ENCODE measurements at places on chromosomes 1 and 21. TPM values are rescaled to one million over a fixed set of nuclear protein-coding genes. Genes with fewer than 3 reads are reported as not detected.

DNA sequence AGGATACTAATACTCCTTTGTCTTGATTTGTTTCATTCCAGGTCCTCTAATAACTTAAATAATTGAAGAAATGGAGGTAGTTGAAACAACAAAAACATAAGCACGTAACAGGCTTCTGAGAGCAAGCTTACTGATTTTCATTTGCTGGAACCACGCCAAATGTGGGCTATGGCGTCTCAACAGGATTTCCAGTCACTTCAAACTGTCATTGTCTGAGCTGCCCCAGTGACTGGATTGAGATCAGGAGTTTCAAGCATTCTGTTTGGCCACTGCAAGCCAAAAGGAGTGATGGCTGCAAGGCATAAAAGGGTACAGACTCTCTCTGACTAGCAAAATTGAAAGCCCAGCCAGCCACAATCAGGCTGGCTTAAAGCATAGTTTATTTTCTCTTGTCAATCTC lies 289.9 kb downstream of the DPYD start:
- DNase-seq = no peak

DNA sequence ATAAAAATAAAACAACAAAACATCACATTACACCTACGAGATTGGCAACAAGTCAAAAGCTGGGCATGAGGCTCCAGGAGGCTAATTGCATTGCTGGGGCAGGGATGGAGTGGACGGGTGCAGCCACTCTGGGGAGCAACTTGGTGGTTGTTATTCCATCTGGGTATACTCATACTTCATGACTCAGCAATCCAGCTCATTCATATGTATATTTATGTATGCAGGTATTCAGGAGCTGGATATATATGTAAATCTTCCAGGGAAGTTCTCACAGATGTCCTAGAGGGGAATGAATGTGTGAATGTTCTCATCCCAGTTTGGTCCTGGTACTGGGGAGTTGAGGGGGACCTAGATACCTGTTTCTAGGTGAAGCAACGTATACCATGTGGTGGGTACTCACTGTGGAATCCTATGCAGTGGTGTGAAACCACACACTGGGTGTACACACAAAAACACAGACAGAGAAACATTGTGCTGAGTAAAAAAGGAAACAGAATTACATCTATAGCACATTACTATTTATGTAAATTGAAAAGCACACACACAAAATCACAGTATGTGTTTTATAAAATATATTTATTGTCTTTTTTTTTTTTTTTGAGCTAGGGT lies 79.7 kb upstream of the RAB4A start:
- no peak for DNase-seq

GRCh38 chr1:93617670-93618499 lies 63.8 kb downstream of the BCAR3 start:
- peak; percentile 94 for DNase-seq

DNA sequence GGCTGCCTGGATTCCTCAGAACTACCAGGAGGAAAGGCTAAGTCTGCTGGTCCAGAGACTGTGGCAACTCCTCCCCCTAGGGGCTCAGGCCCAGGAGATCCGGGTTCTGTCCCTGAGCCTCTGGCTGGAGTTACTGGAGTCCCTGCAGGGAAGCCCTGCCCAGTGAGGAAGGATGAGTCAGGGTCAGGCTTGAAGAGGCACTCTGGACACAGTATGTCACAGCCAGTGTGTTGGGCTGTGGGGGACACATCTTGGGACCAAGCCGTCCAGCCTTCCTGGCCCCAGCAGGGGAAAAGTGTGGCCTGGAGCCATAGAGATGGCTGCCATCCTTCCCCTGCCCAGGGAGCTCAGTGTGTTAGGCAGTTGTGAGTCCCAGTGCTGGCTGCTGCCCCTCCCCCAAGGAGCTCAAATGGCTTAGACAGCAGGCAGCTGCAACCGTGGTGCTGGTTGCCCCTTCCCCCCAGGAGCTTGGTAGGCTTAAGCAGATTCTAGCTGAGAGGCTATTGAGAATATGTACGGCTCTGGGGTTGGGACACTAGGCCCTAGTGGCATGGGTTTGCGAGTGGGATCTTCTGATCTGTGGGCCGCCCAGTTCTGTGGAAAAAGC lies 28.2 kb upstream of the RABGAP1L start:
- DNase-seq = no peak

- no peak for DNase-seq
Observed at GRCh38 chr1:62232871-62233278, 38.2 kb downstream of the L1TD1 start.

RSPH1 gene
- not detected for total RNA-seq

- no peak for DNase-seq
Observed at GRCh38 chr1:232306269-232306961, 323.5 kb downstream of the SIPA1L2 start.

DNA sequence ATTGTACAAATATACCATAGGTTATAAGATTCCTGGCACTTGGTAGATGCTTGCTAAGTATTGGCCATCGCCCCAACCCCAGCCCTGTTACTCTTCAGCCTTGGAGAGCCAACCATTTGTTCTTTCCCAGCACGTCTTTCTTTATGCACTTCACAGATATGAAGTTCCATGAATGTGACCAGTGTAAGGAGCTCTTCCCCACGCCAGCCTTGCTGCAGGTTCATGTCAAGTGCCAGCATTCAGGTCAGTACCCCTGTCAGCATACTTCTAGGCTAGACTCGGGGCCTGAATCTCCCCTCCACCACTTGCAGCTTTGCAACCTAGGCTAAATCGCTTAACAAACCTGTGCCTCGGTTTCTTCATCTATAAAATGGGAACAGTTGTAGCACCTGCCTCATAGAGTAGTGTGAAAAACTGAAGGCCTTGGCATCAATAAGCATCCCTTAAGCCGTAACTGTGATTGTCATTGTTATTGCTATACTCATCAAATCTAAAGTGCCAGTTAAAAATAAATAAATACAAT lies 41.0 kb upstream of the EPHA8 start:
- DNase-seq = no peak

TIAM1 gene
- total RNA-seq = 0.24 TPM

CFAP141 gene
- total RNA-seq = not detected

SPATA45 gene
- 0.86 TPM for total RNA-seq

DNA sequence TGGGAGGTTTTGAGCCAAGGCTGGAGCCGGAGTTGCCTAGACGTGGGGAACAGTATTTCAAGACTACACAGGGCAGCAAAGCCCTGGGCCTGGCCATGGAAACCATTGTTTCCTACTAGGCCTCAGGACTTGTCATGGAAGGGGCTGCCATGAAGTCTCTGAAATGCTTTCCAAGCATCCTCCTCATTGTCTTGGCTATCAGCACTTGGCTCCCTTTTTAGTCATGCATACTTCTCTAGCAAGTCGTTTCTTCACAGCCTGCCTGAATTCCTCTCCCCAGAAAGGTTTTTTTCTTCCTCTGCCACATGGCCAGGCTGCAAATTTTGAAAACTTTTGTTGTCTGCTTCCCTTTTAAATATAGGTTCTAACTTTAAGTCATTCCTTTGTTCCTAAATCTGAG lies 406.6 kb upstream of the TMPRSS15 start:
- no peak for DNase-seq

DNA sequence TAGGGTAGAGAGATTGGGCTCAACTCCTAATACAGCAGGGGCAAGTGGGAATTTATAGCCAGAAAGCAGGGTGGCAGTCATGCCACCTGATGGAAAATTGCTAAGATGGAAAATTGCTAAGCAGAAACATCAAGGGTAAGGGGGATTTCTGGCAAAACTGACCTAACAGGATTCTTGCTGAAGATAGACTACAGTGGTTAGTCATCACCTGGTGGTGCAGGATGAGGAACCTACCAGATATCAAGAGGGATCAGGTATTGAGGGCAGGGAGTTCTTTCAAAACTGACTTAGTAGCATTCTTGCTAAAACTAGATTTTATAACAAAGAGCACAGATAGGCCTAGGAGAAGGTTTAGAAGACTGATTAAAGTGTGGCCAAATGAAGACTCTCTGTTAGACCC lies 292.9 kb downstream of the PLPP3 start:
- no peak for DNase-seq

- DNase-seq = peak; percentile 21
Observed at GRCh38 chr1:172826096-172826741, 167.3 kb downstream of the FASLG start.

DNA sequence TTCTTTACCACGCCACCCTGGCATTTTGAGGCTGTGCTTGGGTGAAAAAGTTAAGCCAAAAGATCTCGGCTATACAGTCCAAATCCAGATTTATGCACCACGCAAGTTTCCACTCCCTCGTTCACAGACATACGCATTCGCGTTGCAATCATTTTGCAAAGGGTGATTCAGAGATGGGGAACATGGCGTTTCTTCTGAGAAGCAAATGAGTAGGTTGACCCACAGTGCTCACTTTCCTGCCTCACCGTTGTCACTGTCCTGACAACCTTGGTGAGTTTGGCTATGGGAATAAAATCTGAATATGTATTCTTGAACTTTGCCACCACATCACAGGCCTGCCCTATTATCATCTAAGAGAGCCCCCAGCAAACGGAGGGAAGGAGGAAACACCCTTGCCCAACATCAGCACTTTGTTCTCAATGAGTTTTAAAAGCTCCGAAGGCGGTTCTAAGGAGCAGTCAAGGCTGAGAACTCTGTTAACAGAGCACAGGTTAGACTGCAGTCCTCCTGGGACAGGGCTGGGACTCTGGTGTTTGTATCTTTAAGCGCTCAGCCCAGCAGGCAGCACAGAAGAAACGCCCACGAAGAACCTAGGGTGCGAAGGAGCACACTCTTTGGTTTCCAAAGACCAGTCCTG lies 86.4 kb downstream of the RUNX1 start:
- DNase-seq = no peak

DNA sequence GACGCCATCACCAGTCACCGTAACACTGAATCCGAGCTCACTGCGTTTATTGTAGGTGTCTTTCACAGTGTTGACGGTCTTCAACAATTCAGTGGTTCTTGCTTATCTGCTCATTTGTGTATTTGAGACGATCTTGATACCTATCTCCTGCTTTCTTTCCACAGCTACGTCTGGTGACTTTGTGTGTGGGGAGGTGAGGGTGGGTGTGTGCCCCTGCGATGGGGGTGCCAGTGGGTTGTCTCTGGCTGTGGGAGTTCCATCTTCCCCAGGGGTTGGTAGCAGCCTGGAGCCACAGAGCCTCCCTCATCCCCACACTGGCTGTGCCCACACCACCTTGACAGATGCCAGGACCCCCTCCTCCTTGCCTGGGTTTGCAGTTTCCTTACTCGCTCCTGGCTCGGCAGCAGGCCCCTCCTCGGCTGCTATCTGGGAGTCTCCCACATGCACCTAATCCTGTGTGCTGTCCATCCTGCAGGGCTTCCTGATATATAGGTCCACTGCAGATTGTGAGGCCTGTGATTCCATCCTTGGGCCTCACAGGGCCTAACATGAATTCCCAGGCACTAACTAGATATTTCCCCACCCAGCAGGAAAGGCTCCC lies 6.3 kb upstream of the PARP1 start:
- DNase-seq = no peak

PTGER3 gene
- not detected for total RNA-seq

DNA sequence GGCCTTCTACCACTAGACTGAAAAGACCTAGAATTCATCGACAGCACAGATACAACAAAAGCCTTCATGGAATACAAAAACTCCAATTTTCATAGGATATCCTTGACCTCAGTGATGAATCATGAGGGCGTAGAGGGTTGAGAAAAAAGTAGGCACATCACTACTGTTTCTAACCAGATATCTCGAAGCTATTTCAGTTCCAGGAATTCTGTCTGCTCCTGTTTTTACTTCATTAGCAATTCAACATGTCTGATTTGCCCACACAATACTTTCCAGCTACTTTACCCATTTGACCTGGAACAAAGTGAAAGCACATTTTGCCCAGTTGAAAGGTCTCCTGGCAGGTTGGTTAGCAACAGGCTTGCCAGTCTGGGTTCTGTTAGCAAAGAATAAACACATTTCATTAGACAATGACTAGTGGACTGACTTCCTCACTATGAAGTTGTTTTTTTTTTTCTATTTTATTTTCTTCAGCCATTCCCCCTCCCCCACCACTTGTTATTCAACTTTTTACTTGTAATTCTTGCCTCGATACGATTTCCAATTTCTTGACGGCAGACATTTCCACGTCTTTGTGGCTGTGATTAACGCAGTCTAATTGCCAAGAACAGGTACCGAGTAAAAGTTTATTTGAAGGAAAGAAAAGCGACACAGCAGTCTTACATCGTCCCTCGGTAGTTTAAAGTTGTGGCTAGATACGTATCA lies 4.0 kb upstream of the ZBTB18 start:
- no peak for DNase-seq

DNA sequence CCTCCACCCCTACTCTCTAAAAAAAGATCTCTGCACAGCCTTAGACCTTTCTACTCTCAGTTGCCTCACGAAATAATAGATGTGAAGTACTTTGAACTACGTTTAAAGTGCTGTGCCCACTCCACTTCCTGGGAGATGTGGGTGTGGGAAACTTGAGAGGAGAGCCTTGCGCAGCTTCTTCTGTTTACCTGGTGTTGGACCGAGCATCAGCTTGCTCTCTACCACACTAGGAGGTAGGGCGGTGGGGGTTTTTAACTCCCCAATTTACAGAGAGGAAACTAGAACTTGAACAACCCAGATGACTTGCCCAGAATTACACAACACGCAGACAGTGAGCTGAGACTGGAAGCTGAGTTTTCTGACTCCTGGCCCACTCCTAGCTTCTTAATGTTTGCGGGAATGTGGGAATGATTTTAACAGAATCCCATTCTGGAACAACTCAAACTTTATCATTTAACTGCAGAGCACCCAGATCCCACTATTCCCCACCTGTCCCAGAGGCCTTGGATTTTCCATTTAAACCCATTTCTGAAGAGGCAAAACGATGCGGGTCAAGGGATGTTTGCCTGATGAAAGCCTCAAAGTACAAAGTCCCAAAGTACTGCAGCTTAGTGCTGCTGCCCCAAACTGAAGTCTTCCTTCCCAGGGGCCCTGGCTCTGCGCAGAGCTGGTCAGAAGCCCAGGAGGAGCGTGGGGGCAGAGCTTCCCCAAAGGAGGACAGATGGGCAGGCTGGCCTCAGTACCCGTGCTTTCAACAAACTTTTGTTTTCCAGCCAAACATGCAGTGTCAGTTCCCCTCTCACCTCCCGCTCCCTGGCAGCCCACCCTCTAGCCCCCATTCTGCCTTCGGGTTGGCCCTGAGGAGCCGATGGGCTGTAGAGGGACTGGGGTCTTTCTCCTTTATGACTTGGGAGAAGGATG lies 19.0 kb downstream of the BTG2 start:
- DNase-seq = no peak

GRCh38 chr1:236287356-236287755 lies 5.6 kb upstream of the ERO1B start:
- DNase-seq = no peak

PTGFR gene
- total RNA-seq = not detected

S100A4 gene
- 20.2 TPM for total RNA-seq

CAMSAP2 gene
- total RNA-seq = 8.2 TPM

GJA9 gene
- total RNA-seq = 0.13 TPM

WDR47 gene
- total RNA-seq = 6.0 TPM

DNA sequence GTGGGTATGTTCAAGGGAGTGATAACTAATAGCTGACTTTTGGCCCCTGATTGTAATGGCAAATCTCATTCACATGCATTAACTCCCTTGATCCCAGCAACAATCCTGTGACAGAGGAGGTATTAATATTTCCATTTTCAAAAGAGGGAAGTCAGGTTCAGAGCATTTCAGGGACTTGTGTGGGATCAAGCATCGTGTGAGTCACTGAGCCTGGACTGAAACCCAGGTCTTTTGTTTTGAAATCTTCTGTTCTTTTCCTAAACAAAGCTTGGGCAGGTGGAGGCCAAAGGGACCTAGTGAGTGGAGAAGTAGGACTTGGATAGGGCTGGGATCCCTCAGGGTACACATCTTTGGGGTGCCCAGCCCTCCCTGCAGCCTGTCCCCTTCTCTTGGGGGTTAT lies 37.9 kb downstream of the ETNK2 start:
- no peak for DNase-seq

All from HepG2 (cell line).